ENCODE measurements at places on chromosomes 13 and 19.

- peaks cover 4% of the 10 kb centered on the region for H3K4me1 ChIP-seq
- no peaks in the 10 kb centered on the region for H3K36me3 ChIP-seq
- no peak overlapping the region for H3K4me3 ChIP-seq
- H3K27ac ChIP-seq: no peak overlapping the region
Measured at GRCh38 chr13:25377244-25377962, 5.6 kb downstream of the ATP8A2 start.

GRCh38 chr13:84570831-84571230 lies 688.6 kb upstream of the SLITRK1 start:
- no peaks in the 10 kb centered on the region for H3K4me1 ChIP-seq
- no peak overlapping the region for H3K27ac ChIP-seq
- H3K36me3 ChIP-seq: no peaks in the 10 kb centered on the region
- no peak overlapping the region for H3K4me3 ChIP-seq
- H3K27me3 ChIP-seq: no peaks in the 10 kb centered on the region

DNA sequence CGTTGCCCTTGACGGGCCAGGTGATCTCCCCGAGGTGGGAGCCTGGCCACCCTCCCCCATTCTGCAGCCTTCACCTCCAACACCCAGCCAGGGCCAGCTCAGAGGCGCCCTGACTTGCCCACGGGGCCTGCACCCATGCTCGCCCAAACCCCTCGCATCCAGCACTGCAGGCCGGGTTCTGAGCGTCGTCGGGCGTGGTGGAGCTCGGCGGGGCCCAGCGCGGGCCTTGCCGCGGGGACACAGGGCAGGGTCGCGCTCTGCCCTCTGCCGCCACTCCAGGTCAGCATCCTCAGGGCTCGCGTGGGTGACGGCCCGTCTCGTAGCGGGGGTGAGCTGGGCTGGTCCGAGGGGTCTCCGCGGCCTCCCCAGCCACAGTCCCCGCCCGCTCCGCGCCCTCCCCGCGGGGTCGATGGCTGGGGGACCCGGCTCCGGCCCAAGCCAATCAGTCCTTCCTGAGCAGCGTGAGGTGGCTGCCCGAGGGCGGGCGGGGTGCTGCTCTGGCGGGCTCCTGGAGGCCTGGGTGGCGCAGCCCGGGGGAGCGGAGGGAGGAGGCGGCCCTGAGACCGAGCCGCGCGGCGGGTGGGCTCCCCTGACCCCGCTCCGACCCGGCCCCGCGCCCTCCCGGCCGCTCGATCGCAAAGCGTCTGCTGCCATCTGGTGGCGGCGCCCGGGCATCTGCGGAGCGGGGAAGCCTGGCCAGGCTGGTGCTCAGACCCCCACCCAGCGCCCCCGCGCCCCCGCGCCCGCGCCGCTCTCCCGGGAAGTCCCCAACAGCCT lies 61.4 kb downstream of the CCNE1 start:
- no peak overlapping the region for H3K27ac ChIP-seq
- peaks cover 33% of the 10 kb centered on the region for H3K27me3 ChIP-seq
- H3K4me1 ChIP-seq: peaks cover 17% of the 10 kb centered on the region

DNA sequence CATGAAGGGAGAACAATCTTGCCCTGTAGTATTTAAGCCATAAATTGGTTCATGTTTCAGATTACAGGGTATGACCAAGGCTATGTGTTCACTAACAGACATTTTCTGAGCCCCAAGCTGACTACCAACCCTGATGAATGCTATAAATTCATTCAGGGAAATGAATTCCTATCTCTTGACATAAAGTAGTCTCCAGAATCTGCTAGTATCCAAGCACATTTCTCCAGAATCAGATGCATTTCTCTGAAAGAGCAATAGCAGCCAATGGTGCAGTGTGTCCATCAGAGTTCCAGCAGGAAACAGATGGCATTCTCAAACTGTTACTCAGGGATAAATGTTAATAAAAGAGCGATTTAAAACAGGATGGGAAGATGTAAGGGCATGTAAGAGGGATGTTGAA lies 226.4 kb downstream of the COG6 start:
- no peaks in the 10 kb centered on the region for H3K4me1 ChIP-seq
- H3K27me3 ChIP-seq: peaks cover 15% of the 10 kb centered on the region
- peaks cover 14% of the 10 kb centered on the region for H3K36me3 ChIP-seq
- no peak for DNase-seq

- peaks cover 6% of the 10 kb centered on the region for H3K4me1 ChIP-seq
- no peak for DNase-seq
- no peak overlapping the region for H3K4me3 ChIP-seq
- no peak overlapping the region for H3K27ac ChIP-seq
Measured at GRCh38 chr19:5035105-5035761, 66.3 kb downstream of the KDM4B start.

DNA sequence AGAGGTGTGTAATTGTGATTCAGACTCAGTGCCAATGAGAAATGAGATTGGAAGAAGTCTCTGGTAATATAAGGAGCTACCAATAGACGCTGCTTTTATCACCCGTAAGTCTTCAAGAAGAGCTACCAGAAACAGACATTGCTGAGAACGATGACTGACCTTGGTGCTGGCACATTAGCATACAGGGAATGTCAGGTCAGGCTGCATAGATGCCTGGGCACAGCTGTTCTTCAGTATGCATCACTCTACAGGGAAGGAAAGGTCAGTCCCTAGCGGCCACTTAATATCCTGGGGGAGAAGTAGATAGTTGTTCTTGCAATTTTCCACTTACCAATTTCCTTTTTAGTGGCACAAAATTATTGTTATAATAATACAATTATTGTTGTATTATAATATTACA lies 380.4 kb downstream of the PCDH9 start:
- H3K36me3 ChIP-seq: no peaks in the 10 kb centered on the region
- no peak overlapping the region for H3K4me3 ChIP-seq
- H3K27me3 ChIP-seq: no peaks in the 10 kb centered on the region
- H3K4me1 ChIP-seq: no peaks in the 10 kb centered on the region
- H3K27ac ChIP-seq: no peak overlapping the region

Data from naive B cell (primary cell).